Neuronal stem cell (in vitro differentiated cells): ENCODE measurements at places on chromosomes 6 and 20.

GRCh38 chr20:37475252-37475651 is 45.8 kb upstream of the NNAT start:
- no peak overlapping the region for H3K27ac ChIP-seq
- peaks cover 2% of the 10 kb centered on the region for H3K27me3 ChIP-seq
- no peak for DNase-seq
- peak overlapping the region; percentile 31 for H3K4me3 ChIP-seq
- H3K4me1 ChIP-seq, result no peaks in the 10 kb centered on the region
- no peaks in the 10 kb centered on the region for H3K36me3 ChIP-seq

GRCh38 chr20:40600441-40601219 is 88.4 kb downstream of the MAFB start:
- no peak overlapping the region for H3K27ac ChIP-seq
- no peak overlapping the region for H3K4me3 ChIP-seq

DNA sequence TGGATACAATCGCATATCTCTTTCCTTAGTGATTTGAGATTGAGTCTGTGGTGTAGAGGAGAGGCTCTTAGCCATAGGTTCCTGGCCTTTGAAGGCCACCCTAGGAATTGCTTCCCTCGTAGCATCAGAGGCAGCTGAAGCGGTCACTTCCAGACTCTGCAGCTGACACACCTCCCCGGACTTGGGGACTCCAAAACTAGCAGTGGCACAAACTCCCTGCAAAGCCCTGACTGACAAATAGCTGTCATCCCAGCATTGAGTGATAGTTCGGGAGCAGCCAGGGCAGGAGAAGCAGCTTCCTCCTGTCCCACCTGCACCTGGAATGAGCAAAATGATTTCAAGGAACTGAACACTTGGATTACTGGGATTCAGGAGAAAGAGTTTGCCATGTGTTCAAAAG is 100.5 kb upstream of the QKI start:
- DNase-seq, result no peak
- H3K4me1 ChIP-seq, result peaks cover 5% of the 10 kb centered on the region
- H3K4me3 ChIP-seq, result no peak overlapping the region
- no peak overlapping the region for H3K27ac ChIP-seq
- H3K36me3 ChIP-seq, result no peaks in the 10 kb centered on the region

DNA sequence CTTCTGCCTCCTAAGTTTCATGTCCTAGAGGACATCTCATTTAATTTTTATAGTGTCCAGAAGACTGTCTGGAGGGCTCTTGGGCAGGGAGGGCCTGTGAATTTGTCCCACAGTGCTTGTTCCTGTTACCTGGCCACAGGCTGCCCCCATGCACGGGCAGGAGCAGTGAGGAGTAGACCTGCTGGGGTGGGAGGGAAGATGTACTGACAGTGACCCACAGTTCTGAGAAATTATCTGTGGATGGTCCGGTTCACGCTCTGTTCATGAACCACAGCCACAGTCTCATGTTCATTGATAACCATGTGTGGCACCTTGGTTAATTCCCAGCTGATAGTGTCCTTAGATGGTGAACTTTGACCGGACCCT is 18.8 kb upstream of the ZNF831 start:
- no peak overlapping the region for H3K4me3 ChIP-seq
- no peaks in the 10 kb centered on the region for H3K4me1 ChIP-seq
- H3K27ac ChIP-seq, result no peak overlapping the region
- DNase-seq, result no peak

DNA sequence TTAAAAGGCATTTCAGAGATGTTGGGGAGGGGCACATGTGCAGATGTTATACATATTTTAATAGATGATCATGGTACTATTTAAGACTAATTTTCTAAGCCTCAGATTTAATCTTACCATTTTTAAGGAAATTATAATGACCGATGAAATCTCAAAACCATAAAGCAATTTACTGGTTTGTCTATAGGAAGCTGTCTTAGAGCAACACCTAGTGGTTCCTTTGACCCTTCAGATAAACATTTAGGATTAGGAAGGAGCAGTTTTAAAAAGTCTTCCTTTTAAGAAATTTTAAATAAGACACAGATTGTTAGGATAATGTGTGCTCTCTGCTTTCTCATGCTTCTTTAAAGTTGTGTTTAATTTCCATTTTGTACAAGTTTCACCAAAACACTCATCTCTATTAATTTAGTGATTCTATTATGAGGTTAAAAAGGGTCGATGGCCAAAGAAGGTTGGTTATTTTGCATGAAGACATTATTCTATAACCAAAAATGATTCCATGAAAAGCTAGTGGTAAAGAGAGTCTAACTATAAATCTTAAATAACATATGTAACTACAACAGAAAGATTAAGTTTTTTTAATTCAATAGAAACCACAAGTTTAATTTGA is 376.4 kb downstream of the HACE1 start:
- no peak overlapping the region for H3K4me3 ChIP-seq
- H3K27ac ChIP-seq, result no peak overlapping the region
- no peak for DNase-seq
- no peaks in the 10 kb centered on the region for H3K36me3 ChIP-seq
- H3K27me3 ChIP-seq, result no peaks in the 10 kb centered on the region
- H3K4me1 ChIP-seq, result no peaks in the 10 kb centered on the region

- H3K36me3 ChIP-seq, result no peaks in the 10 kb centered on the region
- H3K4me1 ChIP-seq, result peaks cover 7% of the 10 kb centered on the region
- DNase-seq, result no peak
Measured at GRCh38 chr20:23062632-23063031, 13.2 kb upstream of the THBD start.

DNA sequence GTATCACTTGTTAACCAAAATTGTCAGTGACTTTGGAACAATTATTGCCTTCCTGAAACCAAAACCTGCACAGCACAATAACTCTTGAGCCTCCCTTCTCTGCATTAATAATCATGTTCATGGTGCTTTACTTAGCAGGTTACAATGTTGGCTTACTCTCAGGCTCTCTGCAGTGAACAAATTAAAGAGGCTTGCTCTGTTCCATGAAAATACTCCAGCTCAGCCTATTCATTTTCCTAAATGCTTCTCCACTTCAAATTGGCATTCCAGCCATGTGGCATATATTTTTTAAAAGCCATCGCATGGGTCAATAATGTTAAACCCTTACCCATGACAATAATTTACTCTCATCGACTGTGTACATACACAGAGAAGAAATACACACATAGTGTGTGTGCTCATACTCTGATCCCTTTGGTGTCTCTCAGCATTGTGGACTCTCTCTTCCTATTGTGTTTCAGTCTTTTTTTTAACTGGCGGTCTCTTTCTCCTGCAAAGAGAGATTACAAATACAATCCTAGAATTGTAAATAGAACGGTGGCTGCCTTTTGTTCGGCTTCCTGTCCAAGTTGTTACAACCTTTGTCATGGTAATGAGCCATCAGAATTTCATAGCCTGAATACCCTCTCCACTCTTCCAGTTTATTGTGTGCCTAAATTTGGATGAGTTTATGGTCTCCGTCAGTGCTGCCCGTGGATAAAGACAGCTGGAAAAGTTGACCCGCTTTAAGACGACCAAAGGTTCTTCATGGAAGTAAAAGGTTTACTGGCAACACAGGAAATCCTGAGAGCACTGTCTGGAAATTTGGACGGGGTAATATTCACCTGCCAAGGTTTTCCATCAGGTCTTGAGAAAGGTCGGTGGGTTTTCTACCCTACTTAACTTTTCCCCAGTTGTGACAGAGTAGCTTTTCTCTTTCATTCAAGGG is 263.6 kb downstream of the CD83 start:
- peak overlapping the region; percentile 91 for H3K27ac ChIP-seq
- H3K4me1 ChIP-seq, result peaks cover 28% of the 10 kb centered on the region
- no peak overlapping the region for H3K4me3 ChIP-seq
- H3K36me3 ChIP-seq, result no peaks in the 10 kb centered on the region

GRCh38 chr6:89483111-89483720 is 50.3 kb downstream of the ANKRD6 start:
- no peak overlapping the region for H3K27ac ChIP-seq
- H3K4me1 ChIP-seq, result peaks cover 23% of the 10 kb centered on the region
- DNase-seq, result no peak
- no peaks in the 10 kb centered on the region for H3K36me3 ChIP-seq
- H3K27me3 ChIP-seq, result no peaks in the 10 kb centered on the region
- peak overlapping the region; percentile 5 for H3K4me3 ChIP-seq

DNA sequence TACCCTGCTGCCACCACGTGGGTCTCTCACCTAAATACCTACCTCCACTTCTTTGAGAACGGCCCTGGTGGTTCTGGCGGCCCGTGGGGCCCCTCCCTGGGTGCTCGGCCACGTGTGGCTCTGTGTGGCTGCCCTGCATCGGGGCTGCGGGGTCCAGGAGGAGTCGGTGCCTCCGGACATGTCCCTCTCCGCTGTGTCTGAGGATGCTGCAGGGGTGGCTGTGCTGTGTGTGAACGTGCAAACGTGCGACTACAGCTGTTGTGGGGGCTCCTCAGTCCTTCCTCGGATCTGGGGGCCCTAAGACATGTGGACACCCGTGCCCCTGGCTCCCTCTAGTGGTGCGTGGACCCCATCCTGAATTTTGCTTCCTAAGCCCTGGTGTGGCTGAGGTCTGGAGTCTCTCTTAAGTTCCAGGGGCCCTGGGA is 691.8 kb downstream of the QKI start:
- no peaks in the 10 kb centered on the region for H3K36me3 ChIP-seq
- no peak overlapping the region for H3K27ac ChIP-seq
- H3K27me3 ChIP-seq, result no peaks in the 10 kb centered on the region
- no peak overlapping the region for H3K4me3 ChIP-seq
- no peak for DNase-seq
- peaks cover 7% of the 10 kb centered on the region for H3K4me1 ChIP-seq

GRCh38 chr6:141946502-141946901 is 186.2 kb upstream of the GJE1 start:
- DNase-seq, result no peak
- H3K27me3 ChIP-seq, result no peaks in the 10 kb centered on the region
- H3K27ac ChIP-seq, result no peak overlapping the region
- H3K4me1 ChIP-seq, result no peaks in the 10 kb centered on the region
- no peaks in the 10 kb centered on the region for H3K36me3 ChIP-seq

DNA sequence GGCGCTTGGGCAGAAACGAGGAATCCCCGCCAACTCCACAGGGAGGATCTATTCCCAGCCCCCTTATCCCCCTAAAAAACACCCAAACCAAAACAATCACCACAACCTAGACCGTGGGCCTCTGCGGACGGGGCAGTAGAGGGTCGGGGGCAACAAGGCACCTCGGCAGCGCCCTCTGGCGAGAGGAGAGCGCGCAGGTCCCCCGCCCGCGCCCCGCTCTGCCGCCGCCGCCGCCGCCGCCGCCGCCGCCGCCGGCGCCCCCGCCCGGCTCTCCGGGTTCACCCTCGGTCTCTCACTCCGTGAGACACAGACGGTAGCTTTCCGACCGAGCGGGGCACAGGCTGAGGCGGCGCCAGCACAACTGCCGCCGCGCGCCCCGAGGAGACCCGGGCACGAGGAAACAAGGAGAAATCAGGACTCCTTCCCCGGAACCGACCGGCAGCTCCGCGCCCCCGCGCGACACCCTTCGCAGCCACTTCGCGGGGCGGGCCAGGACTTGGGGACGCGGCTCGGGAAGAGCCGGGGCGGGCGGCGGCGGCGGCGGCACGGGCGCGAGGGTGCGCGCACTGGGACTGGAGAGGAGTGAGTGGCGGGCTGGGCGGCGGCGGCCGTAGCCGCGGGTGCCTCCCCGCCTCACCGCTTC is at the start of gene SLC35F1:
SLC35F1 (plus strand) TSS at position 307 of the 643 bp plus-strand sequence.
- H3K27ac ChIP-seq, result peak within 1 kb of the TSS; percentile 67
- H3K4me1 ChIP-seq, result peaks cover 4% of the 10 kb centered on the region
- H3K36me3 ChIP-seq, result no peaks in the 10 kb centered on the region
- peak within 1 kb of the TSS; percentile 99 for H3K4me3 ChIP-seq
- no peaks in the 10 kb centered on the region for H3K27me3 ChIP-seq

DNA sequence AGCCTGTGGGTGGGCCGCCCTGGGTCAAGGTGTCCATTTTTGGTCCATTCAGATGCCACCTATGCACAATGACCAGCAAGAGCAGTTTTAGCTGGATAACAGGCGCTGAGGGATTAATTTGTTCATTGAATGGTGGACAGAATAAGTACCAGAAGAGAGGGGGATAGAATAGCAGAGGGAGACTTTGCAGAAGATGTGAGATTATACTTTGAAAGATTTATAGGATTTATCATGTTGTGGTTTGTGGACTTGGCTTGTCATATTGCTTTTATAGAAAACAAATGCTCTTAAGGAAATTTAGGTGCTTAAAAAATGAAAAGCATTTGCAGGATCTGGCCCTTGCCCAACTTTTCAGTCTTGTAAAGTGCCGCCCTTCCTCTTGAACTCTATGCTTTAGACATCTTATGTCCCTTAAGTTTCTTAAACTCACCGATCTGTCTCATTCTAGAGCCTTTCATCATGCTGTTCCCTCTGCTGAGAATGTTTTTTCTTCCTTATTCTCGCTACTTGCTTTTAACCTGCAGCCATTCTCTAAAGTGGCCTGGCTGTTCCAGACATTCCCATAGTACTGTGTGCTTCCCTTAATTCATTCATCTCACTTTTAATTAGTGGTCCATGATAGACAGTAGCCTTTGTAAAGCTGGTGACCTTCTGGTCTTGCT is 42.5 kb downstream of the CD109 start:
- H3K36me3 ChIP-seq, result no peaks in the 10 kb centered on the region
- H3K4me1 ChIP-seq, result no peaks in the 10 kb centered on the region
- peaks cover 10% of the 10 kb centered on the region for H3K27me3 ChIP-seq
- DNase-seq, result no peak

GRCh38 chr6:137765059-137765458 is 102.0 kb upstream of the TNFAIP3 start:
- no peaks in the 10 kb centered on the region for H3K36me3 ChIP-seq
- no peaks in the 10 kb centered on the region for H3K27me3 ChIP-seq
- no peak overlapping the region for H3K27ac ChIP-seq
- no peak overlapping the region for H3K4me3 ChIP-seq

DNA sequence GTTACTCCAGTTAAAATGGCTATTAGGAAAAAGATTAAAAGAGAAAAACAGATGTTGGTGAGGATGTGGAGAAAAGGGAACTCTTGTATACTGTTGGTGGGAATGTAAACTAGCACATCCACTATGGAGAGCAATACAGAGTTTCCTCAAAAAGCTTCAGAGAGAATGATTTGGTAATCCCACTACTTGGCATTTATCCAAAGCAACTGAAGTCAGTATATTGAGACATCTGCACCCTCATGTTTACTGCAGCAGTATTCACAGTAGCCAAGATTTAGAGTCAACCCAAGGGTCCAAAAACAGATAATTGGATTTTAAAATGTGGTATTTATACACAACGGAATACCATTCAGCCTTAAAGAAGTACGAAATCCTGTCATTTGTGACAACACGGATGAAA is 469.5 kb downstream of the QKI start:
- DNase-seq, result no peak
- H3K36me3 ChIP-seq, result no peaks in the 10 kb centered on the region
- no peak overlapping the region for H3K27ac ChIP-seq
- no peak overlapping the region for H3K4me3 ChIP-seq

- H3K4me1 ChIP-seq, result peaks cover 3% of the 10 kb centered on the region
- H3K36me3 ChIP-seq, result peaks cover 30% of the 10 kb centered on the region
- H3K27ac ChIP-seq, result no peak overlapping the region
- no peak for DNase-seq
Measured at GRCh38 chr20:18567739-18568091, 483 bp downstream of the SMIM26 start.
